NCI-H1694 (cell line): ENCODE measurements at places on chromosomes 2 and 18.

DNA sequence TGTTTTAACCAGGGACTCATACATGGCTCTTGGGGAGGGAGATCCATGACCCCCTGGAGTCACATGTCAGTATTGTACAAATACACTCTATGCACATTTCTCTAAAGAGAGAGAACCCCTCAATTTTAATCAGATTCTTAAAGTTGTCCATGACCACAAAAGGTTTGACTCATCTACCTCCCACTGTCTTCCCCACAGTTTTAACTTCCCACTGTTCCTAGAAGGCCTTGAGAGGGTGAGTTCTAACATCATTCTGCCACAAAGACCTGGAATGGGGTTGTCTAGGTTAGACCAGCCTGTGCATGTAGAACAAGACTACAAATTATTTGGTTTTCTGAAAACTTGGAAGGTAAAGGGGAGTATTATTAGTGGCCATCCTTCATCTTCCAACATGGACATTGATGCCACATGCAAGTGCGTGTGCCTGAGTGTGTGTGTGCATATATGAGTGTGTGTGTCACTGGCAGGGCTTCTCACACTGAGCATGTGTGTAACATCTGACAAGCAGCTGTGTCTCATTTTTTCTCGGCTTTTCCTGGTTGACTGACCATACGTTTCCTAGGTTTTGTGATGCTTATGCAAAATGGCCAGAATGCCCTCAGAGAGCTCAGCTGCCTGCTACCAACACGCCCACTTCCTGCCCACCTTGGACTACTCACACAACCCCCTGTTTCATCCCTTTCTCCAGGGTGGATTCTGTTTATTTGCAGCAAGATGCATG lies 94.6 kb upstream of the LGALSL start:
- DNase-seq, result no peak

DNA sequence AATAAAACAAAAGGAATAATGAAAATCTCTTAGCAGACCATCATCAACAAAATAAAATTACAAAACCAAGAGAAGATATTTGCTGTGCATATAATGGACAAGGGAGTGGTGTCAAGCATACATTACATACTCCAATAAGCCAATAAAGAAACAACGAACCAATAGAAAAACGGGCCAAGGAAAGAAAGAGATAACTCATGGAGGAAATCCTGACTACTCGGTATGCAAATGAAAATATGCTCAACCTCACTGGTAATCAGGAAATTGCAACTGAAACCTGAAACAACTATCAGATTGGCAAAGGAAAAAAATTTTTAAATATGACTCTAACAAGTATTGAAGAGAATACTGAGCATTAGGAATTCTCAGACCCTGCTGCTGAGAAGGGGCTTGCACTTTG lies 84.7 kb downstream of the BCL2 start:
- DNase-seq, result no peak

- DNase-seq, result no peak
Observed at GRCh38 chr2:44770221-44771195, 171.0 kb upstream of the SIX3 start.

DNA sequence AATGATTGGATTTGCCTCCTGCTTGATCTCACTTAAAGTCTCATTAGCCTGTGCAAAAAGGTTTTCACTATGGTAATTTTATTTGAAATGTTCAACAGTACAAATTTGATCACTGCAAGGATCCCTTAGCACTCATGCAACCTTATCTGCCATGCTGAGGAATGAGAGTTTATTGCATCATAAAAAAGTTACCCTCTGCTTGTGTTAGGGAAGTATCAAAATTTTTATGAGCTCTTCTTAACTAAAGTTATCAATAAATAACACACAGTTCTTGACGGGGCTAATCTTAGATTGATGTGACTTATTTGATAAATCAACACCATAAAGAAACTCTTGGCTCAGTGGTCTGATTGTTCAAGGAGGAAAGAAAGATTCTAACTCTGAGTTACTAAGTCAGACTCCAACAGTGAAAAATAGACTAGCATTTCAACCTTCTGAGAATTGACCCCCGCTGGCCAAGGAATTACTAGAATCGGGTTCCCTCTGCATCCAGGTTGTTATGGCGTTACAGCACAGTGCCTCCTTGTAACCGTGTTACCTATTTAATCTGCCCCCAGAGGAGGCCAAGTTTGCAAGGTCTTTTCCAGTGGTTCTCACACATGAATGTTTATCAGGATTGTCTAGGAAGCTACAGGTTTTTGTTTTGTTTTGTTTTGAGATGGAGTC lies 259.7 kb downstream of the CDCA7 start:
- no peak for DNase-seq

DNA sequence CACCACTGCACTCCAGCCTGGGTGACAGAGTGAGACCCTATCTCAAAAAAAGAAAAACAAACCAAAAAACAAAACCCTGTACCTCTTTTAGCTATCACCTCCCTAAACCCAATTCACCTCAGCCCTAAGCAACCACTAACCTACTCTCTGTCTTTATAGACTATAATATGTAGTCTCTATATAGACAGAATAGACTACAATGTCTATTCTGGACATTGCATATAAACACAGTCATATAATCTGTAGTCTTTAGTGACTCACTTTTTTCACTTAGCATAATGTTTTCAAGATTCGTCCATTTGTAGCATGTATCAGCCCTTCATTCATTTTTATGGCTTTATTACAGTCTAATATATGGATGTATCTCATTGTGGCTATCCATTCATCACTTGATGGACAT lies 37.2 kb upstream of the MRPL33 start:
- DNase-seq, result no peak

DNA sequence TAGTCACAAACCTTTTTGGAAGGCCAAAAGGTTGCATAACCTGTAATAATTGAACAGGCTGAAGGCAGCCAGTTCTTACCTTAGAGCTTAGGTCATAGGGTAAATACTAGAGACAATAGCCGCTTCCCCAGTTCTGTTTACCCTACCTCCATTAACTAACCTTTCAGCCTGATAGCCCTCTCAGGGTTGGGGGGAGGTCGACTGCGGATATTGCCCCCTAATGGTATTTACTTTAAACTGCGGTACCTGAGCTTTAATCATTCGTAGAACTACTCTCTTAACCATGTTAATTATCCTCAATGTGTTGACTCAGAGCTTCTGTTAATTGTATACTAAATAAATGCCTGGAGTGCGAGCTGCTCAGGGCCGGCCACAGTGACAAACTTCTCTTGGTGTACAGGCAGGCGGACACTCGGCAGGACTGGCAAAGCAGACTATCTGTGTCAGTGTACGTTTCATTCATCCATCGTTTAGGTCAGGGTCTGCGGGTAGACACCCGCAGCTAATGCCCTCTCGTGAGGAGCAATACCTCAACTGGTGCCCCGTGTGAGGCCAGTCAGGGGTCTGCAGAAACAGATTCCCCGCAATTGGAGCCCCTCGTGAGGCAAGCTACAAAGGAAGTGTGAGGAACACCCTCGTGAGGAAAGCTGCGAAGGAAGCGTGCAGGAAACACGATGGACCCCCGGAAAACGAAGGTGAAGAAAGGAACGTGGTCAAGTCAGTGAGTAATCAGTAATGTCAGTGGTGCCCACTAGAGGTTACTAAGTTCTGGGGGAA lies 115.3 kb upstream of the SCN7A start:
- no peak for DNase-seq

- no peak for DNase-seq
Observed at GRCh38 chr2:74762789-74763188, 71.1 kb upstream of the HK2 start.

- DNase-seq, result no peak
Observed at GRCh38 chr2:132815516-132815915, 145.5 kb upstream of the LYPD1 start.

GRCh38 chr2:147863835-147864234 lies 19.0 kb downstream of the ACVR2A start:
- no peak for DNase-seq

- no peak for DNase-seq
Observed at GRCh38 chr2:72716601-72717000, 109.2 kb downstream of the EXOC6B start.

DNA sequence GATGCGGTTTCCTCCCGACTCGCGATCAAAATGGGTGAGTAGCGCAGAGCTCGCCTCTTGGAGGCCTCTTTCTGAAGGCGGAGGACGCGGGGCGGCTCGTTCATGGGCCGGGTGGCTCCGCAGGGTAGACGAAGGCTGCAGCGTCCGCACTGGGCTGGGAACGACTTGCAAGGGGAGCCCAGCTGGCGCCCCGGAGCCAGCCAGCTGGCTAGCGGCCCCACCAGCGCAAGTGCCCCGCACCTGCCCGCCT lies 328 bp upstream of the PASK start:
- DNase-seq, result no peak

DNA sequence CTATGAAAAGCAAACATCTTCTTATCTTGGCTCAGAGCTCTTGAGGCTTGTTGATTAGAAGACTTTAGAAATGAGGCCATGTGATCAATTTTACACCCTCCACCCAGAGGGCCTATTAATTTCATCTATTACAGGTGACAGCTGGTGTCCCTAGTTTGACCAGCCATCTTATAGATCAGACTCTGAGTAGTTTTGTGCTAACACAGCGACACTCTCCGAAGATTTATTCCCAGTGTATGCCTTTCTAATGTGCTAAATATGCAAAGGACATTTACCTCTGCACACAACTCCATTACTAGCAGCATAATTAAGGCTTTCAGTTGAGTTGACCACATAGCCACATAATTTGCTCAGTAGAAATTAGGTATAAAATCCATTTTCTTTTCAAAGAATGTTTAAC lies 2.6 kb upstream of the RFX8 start:
- no peak for DNase-seq

GRCh38 chr2:65960953-65961352 lies 474.0 kb upstream of the MEIS1 start:
- no peak for DNase-seq

DNA sequence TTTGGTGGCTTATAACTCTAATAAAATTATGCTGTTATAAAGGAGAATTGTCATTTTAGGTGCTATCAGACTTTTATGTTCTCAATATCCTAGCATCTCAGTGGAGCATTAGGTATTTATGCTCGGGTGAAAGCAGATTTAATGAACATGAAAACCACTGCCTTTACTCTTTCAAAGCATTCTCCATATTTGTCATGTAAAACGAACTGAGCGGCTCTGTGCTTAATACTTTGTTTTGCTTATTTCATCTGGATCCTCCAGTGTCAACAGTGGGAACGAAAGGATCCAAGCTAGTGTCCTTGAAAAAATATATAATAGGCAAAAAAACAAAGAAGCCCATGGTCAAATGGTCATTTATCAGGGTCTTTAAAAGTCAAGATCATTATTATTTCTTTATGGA lies 53.5 kb downstream of the THSD7B start:
- no peak for DNase-seq

DNA sequence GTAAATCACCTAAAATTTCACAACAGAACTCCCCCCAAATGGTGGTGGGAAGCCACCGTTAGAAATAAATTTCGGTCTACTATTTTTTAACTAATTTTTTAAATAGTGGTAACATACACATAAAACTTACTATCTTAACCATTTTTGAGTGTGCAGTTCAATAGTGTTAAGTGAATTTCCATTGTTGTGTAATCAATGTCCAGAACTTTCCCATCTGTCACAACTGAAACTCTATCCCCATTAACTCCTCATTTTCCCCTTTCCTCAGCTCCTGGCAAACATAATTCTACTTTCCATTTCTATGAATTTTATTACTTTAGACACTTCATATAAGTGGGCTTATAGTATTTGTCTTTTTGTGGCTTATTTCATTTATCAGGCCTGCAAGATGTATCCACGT lies 34.1 kb upstream of the HNMT start:
- no peak for DNase-seq

DNA sequence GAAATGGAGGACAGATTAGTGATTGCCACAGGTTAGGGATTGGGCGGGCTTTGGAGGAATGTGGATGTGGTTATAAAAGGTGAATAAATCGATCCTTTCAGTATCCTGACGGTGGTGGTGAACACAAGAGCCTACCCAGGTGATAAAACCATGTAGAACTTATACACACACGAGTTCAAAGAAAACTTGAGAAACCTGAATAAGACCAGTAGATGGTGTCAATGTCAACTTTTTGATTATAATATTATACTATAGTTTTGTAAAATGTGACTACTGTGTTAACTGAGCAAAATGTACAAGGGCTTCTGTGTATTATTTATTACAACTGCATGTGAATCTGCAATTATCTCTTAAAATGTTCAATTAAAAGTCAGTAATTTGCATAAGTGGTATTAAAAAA lies 136.3 kb downstream of the ERBB4 start:
- no peak for DNase-seq

- DNase-seq, result no peak
Observed at GRCh38 chr2:102668171-102668570, 48.8 kb downstream of the SLC9A2 start.

GRCh38 chr2:225040856-225041206 lies 1.4 kb downstream of the DOCK10 start:
- no peak for DNase-seq

GRCh38 chr18:11994703-11995444 lies 13.6 kb downstream of the IMPA2 start:
- no peak for DNase-seq

DNA sequence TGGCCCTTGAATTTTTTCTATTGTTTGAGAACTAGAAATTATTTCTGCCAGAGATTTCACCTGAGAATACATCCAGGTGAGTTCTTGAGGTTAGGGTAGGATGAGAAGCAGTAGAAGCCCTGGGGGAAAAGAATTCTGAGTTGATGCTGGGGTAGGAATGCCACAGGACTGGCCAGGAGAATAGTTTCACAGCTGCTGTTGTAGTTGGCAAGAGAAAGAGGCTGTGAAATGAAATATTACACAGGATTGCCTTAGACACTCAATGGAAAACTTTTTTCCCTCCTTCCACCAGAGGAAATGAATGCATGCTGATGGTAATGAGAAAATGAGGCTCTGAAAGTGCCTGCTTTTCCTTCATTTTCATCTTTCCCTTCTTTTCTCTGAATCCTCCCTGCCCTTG lies 54.6 kb downstream of the PRKCE start:
- no peak for DNase-seq

DNA sequence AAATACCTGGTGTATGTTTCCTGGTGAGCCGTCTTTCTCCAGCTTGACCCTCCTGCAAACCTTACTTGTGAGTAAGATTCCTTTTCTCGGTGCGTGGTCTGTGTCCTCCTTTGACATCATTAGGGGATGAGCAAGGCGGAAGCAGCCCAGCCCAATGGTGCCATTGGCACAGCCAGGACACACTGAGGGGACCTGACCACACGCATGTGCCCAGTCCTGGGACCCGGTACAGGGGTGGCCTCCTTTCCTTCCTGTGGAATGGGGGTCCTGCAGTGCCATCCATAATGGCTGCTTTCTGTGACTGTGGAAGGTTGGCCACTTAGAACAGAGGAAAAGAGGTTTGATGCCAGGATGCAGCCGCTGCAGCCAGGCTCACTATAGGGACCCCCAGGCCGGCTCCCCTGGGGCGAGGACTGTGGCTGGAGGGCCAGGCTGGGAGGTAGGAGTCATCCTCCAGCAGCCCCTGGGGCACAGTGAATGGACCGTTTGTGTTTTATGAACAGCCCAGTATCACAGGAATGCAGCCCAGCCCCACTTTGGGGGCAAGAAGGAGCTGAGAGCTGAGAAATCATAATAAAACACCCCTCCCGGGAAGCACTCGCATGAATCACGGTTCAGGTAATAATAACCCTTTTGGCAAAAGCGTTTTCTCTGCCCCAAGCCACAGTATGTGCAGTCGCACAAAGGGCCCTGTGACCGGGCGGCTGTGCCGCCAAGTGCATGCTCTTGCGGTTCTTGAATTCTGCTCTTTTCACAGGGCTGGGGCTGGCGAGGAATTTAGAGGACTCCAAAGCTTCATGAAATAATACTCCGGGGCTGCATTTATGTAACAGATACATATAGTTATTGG lies 73.2 kb downstream of the ASB1 start:
- no peak for DNase-seq
